NCI-H510A (cell line): ENCODE measurements at places on chromosomes 16 and 17.

DNA sequence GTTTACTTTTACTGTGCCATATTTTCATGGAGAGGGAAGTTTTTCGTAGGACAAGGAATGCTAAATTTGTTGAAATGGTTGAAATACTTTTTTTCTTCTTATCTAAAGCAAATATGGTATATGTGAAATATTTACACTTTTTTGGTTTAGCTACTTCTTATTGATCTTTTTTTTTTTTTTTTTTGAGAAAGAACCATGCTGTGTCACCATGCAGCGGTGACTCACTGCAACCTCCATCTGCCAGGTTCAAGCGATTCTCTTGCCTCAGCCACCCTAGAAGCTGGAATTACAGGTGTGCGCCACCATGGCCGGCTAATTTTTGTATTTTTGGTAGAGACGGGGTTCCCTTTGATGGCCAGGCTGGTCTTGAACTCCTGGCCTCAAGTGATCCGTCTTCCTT is 100.5 kb downstream of the FTO start:
- DNase-seq = no peak

- DNase-seq = no peak
Observed at GRCh38 chr16:27424772-27425498, 23.0 kb downstream of the IL21R start.

DNA sequence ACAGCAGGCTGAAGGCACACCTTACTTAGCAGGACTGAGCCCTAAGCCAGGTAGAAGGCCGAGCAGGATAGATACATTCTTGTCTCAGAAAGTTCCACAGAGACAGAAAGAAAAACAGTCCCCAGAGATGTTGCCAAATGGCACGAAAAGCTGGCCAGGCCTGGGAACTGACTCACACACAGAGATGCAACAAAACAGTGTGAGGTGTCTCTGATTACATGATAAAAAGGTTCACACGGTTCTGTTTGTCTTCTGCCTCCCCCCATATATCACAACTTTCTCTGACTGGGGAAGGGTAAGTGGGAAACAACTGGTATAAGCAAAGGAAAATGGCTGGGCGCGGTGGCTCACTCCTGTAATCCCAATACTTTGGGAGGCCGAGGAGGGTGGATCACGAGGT is 1.7 kb downstream of the WBP2 start:
- DNase-seq = no peak

DNA sequence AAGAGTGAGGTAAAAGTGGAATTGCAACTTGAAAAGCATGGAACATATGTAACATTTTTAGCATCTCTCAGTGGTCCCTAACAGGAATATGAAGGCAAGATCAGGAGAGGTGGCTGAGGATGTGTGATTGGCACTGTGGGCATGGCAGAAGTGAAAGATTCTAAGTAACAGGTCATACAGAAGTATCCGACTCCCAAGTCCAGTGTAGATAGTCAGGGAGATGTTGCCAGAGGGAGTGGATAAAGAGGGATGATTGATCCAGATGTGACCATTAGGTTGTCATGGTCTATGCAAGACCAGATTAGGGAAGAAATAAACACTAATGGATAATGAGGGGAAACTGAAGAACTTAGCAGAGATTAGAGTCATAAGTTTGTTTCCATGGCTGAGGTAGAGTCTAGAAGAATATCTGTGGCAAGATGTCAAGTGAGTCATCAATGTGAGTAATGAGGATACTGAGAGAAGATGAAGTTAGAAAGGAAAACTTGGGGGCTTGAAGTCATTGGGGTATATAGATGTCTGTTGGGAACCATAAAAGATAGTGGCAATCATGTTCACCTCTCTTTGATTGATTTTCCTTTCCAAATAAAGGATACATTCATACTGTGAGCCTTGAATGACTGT is 23.9 kb upstream of the CAPNS2 start:
- DNase-seq = no peak

GRCh38 chr17:4249452-4250029 is 14.2 kb downstream of the ANKFY1 start:
- DNase-seq = peak; percentile 4

GRCh38 chr16:71574702-71575101 is 2.2 kb downstream of the TAT start:
- DNase-seq = no peak

- no peak for DNase-seq
Observed at GRCh38 chr17:82228842-82229697, at the start of gene SLC16A3. TSS of gene SLC16A3 (plus strand) at chr17:82229042. CDS start at chr17:82236009, 6,967 bp downstream.

GRCh38 chr17:71032746-71033273 is 863.5 kb downstream of the KCNJ2 start:
- DNase-seq = no peak

DNA sequence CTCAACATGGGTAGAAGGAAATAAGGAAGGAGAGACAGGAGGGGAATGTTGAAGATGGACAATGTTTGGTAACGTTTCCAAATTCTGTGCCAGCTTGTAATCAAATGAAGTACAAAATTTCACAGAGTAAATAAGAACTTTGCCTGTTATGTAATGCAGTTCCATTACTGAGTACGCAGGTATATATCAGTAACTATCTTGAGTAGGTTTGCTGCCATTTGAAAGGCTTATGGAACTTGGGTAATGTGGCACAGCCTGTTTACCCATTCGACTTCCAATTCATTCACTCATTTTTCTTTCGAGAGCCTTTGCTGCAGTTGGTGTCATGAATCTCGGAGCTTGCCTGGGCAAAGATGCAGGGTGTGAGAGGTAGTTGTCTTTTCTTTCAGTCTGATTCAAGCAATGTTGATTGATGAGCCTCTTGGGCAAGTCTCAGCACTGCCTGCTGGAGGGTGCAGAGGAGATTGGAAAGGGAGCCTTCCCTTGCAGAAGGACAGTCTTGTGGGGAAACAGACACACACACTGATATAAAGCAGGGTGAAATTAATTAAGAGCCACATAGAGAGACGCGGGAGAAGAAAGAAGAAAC is 53.4 kb downstream of the ZNF18 start:
- DNase-seq = no peak

GRCh38 chr17:55825213-55825612 is 74.4 kb downstream of the PCTP start:
- no peak for DNase-seq

DNA sequence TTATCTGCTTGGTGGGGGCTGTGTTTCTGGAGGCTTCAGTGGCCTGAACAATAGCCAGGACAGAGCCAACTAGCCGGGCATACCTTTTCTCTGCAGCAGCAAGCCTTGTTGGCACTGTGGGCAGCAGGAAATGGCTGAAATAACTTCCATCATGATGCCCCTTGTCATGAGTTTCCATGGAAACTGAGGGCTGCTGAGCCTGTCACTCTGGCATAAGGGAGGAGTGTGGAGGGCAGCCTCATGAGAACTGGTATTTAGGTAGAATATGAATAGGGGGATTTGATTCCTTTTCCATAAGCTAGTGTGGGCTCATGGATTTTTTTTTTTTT is 39.4 kb downstream of the PLCG2 start:
- no peak for DNase-seq

DNA sequence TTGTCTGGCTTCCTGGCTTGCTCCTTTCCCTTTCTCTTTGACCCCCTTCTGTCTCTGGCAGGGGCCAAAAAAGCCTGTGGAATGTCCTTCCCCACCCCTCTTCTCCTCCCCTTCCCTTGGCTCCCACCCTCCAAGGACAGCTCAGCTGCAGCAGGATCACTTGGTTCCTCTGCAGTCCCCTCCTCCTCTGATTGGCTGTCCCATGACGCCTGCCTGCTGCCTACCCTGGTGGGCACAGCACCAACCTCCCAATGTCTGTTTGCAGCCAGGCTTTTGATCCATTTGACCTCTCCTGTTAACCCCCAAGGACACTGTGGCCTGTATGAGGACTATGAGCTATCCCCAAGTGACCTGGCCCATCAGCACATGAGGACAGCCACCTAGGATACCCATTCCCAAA is 14.8 kb upstream of the MTMR4 start:
- no peak for DNase-seq
